ENCODE measurements at places on chromosomes 7 and 10.

- no peak for DNase-seq
These were observed 418.2 kb upstream of the AKR1E2 start for GRCh38 chr10:4407783-4408182.

DNA sequence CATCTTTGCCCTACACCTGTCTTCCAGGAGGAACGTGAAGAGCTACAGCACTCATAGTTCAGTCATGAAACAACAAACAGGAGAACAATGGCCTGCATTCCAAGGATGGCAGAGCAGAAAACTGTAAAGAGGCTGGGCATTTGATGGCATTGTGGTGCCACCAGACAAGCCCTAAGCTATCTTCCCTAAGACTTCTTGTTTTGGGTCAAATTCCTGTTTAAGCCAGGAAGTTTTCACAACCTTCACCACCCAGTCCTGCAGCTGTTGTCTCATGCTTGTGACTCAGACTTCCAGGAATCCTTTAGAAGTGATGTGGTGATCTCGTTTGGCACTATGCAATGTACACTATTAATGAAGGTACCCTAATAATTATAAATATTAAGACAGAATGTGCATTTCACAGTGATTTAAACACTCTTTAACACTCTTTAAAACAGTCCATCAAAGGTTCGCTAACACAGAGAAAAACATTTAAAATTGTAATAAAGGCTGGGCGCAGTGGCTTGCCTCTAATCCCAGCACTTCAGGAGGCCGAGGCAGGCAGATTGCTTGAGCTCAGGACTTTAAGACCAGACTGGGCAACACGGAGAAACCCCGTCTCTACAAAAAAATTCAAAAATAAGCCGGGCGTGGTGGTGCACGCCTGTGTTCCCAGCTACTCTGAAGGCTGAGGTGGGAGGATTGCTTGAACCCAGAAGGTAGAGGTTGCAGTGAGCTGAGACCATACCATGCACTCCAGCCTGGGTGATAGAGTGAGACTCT, 2.7 kb upstream of the HERPUD2 start:
- no peak for DNase-seq

- no peak for DNase-seq
These were observed 74.6 kb upstream of the C7orf33 start for GRCh38 chr7:148515728-148516695.

- no peak for DNase-seq
These were observed 124.3 kb upstream of the UNC5B start for GRCh38 chr10:71088054-71088453.

DNA sequence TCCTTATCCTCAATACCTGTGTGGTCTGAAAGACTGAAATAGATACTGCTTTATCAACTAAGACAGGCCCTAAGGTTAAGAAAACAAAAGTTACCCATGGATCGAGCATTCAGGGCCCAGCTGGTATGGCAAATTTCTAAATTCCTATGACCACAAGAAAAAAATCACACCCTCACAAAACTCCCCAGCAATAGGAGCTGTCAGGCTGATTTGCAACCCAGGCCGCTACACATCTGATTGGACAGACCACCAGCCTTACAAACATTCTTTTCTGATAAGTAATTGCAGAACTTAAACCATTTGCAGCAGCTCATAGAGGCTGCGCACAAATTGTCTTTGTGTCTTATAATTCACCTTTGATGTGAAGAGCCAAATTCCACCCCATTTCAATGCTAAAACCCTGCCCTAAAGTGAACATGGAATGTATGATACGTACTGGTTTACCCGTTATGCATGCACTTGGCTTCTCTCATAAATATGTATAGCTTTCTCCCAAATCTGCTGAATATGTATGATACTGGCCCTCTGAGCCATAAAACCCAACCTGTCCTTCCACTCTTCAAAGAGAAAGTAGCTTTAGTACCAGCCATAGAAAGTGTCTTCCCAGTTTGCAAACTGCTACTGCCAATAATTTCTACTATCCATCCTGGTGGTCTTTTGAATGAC, 842.5 kb downstream of the GRID1 start:
- no peak for DNase-seq

DNA sequence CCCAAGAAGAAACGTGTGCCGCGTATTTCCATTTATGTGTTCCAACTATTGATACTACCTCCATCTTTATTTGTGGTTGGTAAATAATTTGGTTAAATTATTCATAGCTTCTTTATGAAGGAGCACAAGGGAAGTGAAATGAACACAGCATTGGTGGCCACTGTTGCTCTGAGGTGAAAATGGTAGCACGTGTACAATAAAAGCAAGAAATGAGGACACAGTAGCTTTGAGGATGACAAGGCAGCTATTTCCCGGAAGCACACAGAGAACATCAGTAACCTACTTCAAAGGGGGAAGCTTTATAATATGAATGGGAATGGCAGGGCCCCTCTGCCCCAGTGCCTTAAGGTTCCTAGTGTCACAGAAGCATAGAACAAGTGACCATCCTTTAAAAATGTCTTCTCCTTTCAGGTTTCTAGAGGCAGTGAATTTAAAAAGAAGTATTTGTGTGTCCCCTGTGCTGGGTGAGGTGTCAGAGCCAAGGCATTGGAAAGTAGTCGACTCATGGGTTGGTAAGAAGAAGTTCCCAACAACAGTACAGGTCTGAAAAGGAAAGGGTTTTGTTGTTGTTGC, 78.8 kb downstream of the SGMS1 start:
- no peak for DNase-seq

DNA sequence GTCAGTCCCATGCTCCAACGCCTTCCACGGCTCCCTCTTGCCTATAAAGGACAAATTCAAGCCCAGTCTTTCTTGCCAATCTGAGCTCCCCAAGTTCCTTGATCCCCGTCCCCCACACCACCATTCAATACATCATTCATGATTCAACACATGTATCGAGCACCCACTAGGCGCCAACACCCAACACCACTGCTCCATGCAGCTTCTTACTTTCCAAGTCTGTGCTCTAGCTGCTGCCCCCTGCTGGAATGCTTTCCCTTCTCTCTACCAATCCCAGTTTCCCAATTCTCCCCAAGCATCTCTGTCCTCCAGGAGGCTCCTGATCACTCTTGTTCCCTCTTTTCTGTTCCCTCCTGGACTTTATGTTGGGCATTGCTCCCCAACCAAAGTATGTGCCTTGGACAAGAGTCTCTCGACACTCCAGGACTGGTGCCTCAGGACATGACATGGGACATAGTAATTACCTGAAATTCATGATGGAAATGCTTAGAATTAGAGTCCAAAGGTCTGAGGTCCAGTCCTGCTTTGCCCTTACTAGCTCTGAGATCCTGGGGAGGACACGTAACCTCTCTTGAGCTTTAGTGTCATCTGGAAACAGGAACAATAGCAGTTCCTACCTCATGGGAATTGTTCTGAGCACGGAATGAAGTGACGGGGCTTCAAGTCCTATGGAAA, 172.7 kb downstream of the NEURL1 start:
- no peak for DNase-seq

DNA sequence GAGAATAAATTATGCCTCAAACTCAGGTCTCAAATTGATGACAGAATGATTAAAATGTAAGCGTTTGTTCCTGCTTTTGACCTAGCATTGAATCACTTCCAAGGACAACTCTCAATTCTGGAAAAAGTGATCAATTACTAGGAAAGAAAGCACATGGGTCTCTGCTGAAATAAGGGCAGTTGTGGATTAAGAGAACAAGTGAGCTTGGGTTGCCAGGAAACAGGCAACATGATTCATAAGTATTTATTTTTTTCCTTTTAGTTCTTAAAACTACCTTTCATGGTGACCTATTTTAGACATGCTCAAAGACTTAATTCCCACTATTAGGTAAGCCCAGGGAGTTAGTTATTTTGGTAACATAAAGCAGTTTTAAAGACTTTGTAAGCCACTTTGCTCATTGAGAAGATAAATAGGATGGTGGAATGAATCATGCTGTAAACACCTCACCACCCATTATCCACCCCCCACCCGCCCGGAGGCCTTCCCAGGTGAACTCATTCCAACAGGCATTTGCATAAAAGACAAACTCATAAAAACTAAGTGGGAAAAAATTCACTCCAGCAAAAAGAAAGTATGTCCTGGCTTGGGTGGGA, 728.3 kb downstream of the SORCS1 start:
- no peak for DNase-seq

DNA sequence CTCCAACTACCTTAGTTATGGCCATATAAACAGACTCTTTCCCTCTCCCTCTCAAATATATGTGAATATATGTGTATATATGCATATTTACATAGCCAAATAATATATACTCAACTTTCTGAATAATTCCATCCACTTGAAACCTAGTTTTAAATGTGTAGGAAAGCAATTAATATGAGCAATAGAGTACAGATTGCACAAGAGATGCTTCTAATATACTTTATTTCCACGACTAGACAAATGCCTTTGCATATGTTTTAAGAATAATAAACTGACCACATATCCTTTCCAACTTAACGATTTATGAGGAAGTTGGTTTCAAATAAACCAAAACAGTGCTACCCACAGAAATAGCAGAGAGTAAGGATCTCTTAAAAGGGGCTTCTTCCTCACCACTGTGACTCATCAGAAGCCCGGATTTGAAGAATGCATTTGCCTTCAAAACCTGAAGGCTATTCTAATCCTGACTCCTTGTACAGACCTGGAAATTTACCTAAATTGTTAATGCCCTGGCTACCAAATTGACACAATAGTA, 266.3 kb downstream of the AHR start:
- no peak for DNase-seq

DNA sequence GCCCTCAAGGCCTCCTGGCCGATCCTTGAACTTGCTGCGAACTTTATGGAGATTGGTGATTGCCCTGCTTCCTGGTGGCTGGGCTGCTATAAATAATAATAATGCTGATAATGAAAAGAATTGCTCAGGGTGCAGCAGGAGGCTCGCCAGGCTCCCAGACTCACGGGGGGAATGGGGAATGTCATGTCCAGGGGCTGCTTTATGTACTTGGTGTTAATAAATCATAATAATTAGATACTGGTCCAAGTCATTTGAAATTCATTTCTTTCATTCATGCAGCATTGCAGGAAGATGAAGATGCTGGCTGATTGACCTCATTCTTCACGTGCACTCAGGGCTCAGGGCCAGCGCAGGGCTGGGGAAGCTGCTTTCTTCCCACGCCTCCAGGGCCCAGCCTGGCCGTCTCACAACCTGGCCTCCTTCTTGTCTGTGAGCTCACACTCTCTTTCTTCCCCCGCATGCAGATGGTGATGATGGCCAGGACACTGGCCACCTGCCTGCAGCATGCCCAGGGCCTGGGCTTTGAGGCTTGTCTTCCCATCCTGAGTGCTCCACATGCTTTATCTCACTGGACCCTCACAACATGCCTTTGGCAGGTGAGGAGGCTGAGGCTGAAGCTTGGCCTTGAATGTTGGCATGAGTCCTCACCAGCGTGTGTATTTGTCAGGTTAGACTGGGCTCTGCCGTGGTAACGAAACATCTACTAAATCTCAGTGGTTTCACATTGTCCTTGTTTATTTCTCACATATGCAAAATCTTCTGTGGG, 138.4 kb upstream of the TNS3 start:
- no peak for DNase-seq

DNA sequence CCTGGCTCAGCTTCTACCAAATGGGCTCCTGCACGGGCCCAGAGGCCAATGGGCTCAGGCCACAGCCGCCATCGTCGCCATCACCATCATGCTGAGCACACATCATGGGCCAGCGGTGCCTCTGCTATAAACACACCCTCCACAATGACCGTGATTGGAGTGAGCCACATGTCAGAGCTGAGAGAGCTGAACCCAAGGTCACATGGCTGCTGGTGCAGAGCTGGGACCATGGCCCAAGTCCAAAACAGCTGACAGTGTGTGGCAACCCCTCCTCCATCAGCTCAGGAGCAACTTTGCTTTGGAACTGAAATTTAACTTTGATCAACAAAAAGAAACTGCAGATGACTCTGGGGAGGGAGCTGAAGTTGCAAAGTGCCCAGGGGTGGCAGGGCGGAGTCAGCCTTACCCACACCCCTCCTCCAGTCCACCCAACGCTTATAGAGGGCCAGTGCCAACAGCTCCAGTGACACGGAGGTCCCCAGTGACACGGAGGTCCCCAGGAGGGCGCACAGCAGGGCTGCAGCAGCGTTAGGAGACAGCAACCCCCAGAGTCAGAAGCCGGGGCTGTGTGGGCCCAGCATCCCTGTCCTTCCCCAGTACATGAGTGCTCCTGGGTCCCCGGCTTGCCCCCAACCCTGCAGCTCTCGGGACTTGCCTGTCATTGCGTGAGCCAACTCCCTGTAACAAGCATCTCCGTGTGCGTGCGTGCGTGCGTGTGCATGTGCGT, 249.6 kb downstream of the ELFN1 start:
- no peak for DNase-seq

DNA sequence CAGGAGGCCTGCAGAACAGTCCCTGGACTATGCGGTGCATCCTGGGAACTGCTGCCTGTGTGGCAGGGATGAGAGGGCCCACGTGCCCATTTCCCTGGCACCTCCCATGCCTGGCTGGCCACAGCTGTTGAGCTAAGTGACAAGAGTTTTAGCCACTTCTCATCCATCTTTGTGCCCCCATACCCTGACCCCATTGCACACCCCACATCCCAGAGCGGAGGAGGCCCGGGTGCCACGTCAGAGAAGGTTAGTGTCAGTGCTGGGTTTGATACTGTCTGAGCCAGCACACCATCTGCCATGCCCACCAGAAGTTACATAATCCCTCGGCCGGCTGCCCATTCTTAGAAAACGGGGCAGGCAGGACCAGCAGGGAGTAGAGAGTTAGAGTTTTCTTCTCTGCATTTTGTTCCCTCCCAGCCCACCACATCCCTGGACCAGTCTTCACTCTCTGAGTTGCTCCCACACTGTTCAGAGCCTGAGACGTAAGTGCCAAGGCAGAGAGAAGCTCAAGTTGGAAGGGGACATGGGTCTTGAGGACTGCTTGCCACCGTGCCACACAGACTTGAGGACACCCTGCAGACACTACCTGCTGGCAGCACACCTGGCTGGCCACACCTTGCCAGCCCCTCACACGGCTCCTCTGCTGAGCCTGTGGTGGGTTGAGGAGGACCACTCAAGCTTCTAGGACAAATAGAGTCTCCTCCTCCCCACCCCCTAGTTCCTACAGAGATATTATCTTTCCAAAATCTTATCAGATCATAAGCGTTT, 13.1 kb downstream of the UNC5B start:
- peak; percentile 68 for DNase-seq

DNA sequence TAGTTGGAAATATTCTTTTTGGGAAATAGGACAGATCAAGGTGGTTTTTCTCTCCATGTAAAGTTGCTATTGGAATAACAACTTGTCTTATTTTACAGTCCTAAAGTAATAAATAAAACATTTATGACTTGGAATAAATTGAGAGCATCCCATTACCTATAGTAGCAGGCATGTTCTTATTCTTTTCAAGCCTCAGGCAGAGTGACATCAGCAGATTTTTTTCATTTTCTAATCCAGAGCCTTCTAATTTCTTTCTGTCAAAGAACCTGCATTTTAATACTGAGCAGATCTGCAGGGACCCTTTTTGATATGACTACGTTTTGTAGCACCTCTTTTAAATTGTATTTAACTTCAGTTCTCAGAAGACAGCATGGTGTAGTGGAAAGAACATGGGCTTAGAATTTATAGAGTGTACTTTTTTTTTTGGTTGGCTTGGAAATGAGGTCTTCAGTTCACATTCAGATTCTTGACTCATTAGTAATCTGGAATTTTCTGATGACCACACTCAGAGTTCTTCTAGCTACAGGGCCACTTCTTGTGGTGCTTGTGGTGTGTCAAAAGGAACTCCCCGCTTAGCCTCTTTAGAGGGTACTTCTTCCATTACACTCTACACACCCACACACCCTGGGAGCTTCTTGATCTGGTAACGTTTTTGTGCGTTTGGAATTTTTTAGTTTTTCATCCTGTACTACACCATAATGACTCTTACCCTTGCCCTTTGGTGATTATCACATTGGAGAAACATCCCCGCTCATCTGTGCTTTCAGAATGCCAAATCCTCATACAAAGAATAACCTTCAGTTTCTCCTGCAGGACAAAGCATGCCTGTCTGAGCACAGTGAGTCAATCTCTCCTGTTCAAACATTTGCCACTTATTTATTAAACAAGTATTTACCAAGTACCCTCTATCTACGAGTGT, 34.6 kb downstream of the AGK start:
- DNase-seq: no peak
